Caudate nucleus (tissue), 63 donors: ENCODE measurements at places on chromosomes 16 and 17.

GRCh38 chr16:12387786-12388185 is 411.3 kb downstream of the SNX29 start:
- no peak for DNase-seq

GRCh38 chr16:66451548-66451947 is 24.5 kb downstream of the BEAN1 start:
- no peak for DNase-seq

DNA sequence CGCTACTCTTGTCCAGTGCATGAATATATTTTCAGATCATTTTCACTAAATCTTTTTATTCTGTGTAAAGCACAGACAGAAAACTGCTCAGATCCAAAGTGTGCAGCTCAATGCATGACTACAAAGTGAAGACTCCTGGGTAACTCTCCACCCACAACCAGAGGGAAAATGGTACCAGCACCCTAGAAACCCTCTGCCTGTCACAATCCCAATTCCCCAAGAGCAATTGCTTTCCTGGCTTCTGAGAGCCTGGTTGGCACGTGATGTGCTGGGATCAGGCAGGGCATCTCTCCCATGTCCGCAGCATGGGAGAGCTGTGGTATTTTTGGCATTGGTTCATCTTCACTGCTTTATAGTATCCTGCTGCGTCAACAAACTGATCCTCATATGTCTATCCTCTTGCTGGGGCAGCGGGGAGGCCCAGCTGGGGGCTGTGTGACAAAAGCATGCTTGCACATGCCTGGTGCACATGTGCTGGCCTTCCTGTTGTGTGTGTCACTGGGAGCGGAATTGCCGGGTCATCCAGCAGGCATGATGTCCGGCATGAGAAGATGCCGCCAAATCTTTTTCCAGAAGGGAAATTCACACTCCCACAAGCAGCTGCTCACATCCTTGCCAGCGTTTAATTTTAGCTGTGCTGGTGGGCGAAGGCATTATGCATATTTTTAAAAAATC is 278.9 kb upstream of the FOXF1 start:
- peak; percentile 30 for DNase-seq

- DNase-seq = no peak
These were observed 96.8 kb upstream of the CLEC3A start for GRCh38 chr16:77925531-77925930.

GRCh38 chr17:78651554-78651953 is 74.4 kb upstream of the DNAH17 start:
- no peak for DNase-seq

- DNase-seq = no peak
These were observed at the start of gene ABCA6 for GRCh38 chr17:69141431-69142174. Gene ABCA6 (minus strand): TSS chr17:69141895. CDS start chr17:69140703, 1,192 bp downstream.

DNA sequence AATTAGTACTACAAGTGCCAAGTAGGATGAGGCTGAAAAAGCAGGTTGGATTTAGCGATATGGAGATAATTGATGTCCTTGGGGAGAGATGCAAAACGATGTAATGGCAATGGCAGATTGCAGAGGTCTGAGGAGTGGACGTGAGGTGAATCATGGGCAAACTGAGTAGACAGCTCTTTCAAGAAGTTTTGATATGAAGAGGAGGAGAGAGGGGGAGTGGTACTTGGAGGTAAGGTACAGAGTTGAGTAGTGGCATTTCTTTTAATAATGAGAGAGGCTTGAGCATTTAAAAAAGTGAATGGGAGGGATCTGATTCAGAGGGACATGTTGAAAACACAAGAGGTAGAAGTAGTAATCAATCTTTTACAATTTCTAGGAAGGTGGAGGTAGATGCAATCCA is 17.7 kb upstream of the VPS4A start:
- no peak for DNase-seq

DNA sequence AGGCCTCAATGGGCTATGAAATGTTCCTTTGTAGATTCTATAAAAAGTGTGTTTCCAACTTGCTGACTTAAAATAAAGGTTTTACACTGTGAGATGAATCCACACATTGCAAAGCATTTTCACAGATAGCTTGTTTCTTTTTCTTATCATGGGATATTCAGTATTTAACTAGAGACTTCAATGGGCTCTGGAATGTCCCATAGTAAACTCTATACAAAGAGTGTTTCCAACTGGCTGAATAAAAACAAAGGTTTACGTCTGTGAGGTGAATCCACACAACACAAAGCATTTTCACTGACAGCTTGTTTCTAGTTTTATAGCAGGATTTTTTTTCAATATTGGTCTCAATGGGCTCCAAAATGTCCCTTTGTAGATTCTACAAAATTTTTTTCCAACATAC is 550.1 kb downstream of the KCNJ18 start:
- no peak for DNase-seq

GRCh38 chr17:45320349-45320930 is 3.6 kb upstream of the MAP3K14 start:
- DNase-seq = no peak

GRCh38 chr16:86512860-86513470 is 2.6 kb downstream of the FOXF1 start:
- no peak for DNase-seq

DNA sequence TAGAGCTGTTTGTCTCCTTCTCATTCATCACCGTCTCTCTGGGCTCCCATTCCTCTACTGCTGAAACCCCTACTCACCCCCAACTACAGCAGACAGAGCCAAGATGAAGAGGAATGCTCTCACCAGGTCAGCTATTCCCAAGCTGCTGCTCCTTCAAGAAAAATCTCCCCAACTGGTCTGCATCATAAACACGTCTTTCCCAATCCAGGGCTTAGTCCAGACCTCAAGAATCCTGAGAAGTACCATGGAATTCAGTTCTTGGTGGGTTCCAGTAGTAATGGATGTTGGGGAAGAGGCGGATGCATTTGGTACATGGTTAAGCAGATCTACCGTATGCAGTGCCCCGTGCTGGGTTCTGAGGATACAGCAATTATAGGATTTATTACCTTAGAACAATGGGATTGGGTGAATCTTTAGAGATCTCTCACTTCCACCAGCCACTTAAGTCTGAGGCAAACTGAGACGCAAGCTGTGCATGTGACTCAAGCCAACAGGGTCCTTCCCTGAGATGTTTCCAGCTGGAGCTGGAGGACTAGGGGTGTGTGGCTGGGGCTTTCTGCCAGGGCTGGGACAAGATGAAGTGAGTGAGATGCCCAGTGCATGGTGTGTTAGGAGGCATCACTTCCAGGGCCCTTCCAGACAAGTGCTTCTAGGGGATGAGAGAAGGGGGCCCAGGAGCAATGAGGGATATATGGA is 232.7 kb upstream of the CDH5 start:
- DNase-seq = no peak

- no peak for DNase-seq
These were observed 9.8 kb downstream of the HLF start for GRCh38 chr17:55274355-55275255.

GRCh38 chr17:21462237-21462636 is 86.1 kb downstream of the KCNJ12 start:
- DNase-seq = no peak

GRCh38 chr16:85894266-85894665 is 4.7 kb upstream of the IRF8 start:
- DNase-seq = no peak

GRCh38 chr17:21174186-21174585 is 39.8 kb downstream of the TMEM11 start:
- DNase-seq = no peak

GRCh38 chr17:28370744-28371103 is 617 bp upstream of the VTN start:
- no peak for DNase-seq

- DNase-seq = no peak
These were observed 20.5 kb downstream of the CDIP1 start for GRCh38 chr16:4517812-4518680.

- no peak for DNase-seq
These were observed 9.9 kb downstream of the NR1D1 start for GRCh38 chr17:40090237-40091119.

GRCh38 chr17:80951121-80952090 is 40.2 kb upstream of the CHMP6 start:
- no peak for DNase-seq

DNA sequence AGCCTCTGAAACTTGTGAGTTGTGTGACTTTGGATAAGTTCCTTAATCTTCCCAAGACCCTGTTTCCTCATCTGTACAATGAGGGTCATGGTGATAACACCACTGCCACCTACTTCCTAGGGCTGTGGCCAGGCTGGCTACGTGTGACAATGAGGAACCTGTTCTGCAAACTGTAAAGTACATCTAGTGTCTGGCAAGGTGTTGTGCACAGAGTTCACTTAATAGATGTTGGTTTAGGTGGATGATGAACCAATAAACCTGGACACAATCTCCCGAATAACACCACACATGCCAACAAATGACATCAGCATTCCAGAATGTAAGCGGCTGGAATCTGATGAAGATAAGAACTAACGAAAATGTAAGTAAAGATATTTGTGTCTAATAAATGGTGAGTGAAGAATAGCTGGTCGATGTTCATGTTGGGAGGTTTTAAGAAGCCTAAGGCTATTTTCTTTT is 82.3 kb downstream of the MARCHF10 start:
- no peak for DNase-seq

GRCh38 chr16:4435337-4436067 is 9.8 kb downstream of the DNAJA3 start:
- DNase-seq = no peak

- no peak for DNase-seq
These were observed 832 bp upstream of the SRRM2 start for GRCh38 chr16:2751577-2752034.
